ENCODE measurements at places on chromosomes 12 and 14.
A peak's percentile ranks its signal among the peaks of the same experiment; 100 is the strongest.

- DNase-seq: no peak
These were observed 69.7 kb downstream of the HELB start for GRCh38 chr12:66371982-66372381.

DNA sequence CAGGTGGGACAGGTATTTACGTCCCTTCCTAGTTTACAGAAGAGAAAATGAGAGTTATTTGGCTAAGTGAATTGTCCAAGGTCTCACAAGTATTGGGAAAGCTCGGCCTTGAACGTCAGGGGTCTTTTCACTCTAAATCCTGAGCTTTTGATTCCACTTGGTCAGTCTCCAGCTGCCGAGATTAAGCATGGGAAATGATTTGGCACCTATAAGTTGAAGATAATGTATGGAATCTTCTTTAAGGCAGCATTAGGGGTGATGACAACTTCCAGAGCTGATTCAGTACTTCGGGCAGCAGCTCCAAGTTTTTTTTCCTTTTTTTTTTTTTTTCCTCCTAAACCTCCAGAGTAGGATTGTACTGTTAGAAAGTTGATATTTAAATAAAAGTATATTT lies 722 bp downstream of the FAM234B start:
- DNase-seq: no peak

GRCh38 chr12:66976526-66976925 lies 292.6 kb upstream of the CAND1 start:
- DNase-seq: no peak

DNA sequence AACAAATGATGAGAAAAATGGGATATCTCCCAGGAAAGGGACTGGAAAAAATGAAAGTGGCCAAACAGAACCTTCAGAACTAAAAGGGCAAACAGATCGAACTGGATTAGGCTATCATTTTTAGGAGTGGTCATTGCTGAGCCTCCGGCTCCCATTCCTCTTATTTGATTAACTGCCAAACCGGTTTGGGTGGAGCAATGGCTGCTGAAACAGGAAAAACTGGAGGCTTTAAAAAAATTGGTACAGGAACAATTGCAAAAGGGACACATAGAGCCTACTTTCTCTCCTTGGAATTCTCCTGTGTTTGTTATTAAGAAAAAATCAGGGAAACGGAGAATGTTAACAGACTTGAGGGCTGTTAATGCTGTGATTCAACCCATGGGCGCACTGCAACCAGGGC lies 49.7 kb downstream of the TNFAIP2 start:
- no peak for DNase-seq

- DNase-seq: no peak
These were observed 108.7 kb upstream of the ETV6 start for GRCh38 chr12:11540615-11541310.

DNA sequence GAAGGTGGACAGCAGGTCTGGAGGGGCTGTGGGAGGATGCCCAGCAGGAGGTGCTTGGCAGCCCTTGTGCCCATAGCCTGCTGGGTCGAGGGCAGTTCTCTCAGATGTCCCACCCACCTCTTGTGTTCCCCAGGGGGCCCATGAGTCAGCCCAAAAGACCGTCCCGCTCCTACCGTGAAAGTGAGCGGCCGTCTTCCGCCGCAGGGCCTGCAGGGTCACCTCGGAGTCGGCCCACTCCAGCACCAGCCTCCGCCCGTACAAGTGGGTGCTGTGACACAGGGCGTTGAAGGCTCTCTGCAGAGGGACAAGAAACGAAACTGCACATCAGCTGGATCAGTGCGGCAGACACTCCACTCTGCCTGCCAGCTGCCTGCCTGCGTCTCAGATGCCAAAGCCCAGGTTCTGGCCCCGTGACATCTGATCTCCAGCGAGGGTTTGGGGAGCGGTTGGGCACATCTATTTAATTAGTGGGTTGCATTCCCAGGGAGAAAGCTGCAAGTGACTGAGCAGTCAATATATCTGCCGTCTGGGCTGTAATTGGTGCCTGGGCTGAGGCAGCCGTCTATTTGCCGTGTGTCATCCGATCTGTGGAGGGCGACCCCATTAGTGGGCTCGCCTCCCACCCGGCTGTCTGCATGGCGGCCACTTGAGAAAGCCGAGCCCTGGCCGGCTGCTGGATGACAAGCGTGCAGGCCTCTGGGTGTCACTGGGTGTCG lies 121.5 kb downstream of the RBM19 start:
- DNase-seq: no peak

GRCh38 chr12:50212071-50212467 lies 44.9 kb upstream of the CERS5 start:
- DNase-seq: no peak

GRCh38 chr14:61150851-61151250 lies 130.3 kb downstream of the TMEM30B start:
- DNase-seq: no peak

GRCh38 chr12:14843425-14843887 lies at the start of gene ART4:
Gene ART4 (minus strand): TSS chr12:14843526. CDS start chr12:14843113, 413 bp downstream.
- no peak for DNase-seq

DNA sequence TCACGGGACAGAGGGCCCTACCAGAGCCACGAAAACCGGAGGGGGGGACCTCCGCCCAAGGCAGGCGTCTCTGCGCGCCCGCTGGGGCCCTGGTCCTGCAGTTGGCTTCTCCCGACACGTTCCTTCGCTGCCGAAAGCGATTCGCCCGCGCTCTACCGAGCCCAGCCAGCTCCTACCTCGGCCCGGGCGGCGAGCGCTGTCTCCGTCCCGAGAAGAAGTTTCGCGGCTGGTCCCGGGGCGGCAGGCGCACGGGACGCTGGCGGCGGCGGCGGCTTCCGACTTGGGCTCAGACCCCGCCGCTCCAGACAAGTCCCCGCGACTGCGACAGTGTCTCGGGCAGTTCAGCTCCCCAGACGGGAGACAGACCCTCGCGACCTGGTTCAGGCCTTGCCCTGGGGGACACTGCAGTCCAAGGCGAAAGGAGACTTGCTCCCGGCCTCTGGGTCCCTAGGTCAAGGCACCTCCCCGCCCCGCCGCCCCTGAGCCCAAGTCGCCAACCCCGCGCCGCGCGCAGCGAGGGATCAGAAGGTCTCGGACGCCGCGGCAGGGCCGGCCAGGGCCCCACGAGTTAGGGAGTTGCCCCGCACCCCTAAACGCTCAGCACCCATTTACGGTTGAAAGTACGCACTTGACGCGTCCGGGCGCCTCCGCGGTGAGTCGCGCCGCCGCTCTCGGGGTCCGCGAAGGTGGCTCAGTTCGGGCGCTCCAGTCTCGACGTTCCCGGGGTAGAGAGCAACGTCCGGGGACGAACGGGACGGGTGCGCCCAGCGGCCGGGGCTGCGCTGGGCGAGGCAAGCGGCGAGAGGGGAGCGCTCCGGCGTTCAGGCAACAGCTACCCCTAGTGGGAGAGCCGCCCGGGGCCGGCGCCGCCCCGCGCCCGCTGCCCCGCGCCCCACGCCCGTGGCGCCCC lies 1.4 kb upstream of the DIO3 start:
- DNase-seq: no peak

DNA sequence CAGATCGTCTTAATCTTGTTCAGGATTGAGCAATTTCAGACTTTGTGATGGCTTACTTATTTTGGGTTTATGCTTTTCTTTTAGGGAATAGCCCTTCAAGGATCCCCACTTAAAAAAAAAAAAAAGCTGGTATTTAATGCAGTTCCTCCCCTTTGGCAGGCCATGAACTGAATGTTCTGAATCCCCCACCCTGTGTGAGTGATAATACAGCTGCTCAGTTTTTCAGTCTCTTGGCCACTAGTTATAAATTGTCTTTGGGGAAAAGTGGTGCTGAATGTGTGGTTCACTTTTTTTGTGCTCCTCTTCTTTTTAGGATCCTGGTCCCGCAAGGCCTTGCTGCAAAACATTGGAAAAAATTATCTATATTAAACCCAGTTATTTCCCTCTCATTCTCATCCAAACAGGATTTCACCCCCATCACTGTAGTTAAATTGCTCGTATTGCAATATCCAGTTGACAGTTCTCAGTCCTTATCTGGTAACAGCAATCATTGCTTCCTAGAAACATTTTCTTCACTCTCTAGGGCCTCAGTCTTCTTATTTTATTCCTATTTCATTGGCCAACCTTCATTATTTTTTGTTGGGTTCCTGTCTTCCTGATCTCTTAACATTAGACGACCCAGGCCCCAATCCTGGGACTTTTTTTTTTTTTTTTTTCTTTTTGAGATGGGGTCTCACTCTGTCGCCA lies 73.1 kb upstream of the PAWR start:
- no peak for DNase-seq

DNA sequence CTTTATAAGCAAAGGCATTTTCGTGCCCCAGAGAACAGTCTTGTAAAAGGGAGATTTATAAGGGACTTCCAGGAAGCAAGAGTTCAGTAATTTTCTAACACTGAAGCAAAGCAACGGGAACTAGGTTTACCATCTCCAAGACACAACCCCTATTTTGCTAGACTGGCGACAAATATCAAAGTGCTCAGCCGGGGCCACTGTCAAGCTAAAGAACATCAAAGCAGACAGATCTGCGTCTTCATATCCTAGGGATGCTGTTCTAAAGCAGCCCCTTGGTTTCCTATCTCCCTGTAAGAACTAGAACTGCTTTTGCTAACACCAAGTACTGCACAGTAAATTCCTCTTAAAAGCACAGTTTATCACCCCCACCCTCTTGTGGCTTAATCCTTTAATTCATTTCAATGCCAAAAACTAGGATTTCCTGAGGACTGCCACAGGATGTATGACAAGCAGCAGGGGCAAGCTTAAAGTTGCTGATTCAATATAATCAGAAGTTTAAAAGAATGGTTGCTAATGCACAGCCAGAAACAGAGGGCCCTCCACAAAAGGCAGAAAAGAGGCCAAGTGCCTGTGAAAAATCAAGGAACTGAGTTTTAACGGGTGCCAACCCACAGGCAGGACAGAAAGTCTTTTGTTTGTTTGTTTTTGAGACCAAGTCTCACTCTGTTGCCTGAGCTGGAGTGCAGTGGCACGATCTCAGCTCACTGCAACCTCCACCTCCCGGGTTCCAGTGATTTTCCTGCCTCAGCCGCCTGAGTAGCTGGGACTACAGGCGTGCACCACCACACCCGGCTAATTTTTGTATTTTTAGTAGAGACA lies 44.0 kb upstream of the ISM2 start:
- peak; percentile 25 for DNase-seq

DNA sequence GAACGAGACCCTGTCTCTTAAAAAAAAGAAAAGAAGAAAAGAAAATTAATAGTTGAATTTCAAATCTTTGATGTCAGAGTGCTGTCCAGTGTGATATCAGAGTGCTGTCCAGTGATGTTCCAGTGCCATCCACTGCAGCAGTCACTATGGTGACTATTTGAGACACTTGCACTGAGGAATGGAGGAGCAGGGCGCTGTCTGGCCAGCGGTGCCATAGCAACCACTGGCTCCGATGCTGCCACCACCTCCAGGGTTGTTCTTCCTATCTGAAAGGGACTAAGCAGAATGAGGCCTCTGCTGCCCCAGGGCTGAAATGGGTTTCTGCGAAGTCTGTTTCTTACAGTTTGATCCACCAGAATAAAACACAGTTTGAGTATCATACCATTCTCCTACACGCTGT lies 272.9 kb downstream of the NUAK1 start:
- DNase-seq: no peak

DNA sequence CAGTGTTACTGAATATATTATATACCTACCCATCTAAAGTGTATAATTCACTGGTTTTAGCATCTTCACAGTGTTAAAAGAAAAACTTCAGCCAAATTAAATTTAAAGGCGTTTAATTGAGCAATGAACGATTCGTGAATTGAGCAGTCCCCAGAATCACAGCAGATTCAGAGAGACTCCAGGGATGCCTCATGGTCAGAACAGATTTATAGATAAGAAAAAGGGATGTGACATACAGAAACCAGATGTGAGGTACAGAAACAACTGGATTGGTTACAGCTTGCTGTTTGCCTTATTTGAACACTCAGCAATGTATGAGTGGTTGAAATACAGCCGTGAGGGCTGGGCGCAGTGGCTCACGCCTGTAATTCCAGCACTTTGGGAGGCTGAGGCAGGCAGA lies 84.6 kb downstream of the WNK1 start:
- DNase-seq: no peak

GRCh38 chr12:11886339-11886738 lies 184.4 kb upstream of the BCL2L14 start:
- DNase-seq: no peak

All from nucleus accumbens (tissue), 56 donors.